ENCODE measurements at places on chromosomes 4 and X.

- DNase-seq: no peak
These were observed 11.0 kb downstream of the SYAP1 start for GRCh38 chrX:16730450-16730849.

DNA sequence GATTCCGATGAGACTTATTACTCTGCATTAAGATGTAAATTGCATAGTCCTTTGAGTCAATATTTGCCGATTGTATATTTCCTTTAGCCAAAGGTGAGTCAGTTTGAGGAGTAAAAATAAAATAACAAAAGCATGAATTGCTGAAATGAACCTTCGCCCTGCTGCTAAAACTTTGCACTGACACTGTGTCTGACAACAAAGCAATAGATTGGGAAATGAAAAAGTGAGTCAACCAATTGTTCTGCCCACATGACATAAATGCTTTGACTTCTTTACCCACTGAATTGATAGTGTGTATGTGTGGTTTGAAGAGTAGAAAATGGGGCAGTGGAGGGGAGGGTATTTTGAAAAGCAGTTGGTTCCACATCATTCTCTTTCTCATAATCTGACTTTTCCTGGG is 88.4 kb upstream of the AFF2 start:
- DNase-seq: no peak

DNA sequence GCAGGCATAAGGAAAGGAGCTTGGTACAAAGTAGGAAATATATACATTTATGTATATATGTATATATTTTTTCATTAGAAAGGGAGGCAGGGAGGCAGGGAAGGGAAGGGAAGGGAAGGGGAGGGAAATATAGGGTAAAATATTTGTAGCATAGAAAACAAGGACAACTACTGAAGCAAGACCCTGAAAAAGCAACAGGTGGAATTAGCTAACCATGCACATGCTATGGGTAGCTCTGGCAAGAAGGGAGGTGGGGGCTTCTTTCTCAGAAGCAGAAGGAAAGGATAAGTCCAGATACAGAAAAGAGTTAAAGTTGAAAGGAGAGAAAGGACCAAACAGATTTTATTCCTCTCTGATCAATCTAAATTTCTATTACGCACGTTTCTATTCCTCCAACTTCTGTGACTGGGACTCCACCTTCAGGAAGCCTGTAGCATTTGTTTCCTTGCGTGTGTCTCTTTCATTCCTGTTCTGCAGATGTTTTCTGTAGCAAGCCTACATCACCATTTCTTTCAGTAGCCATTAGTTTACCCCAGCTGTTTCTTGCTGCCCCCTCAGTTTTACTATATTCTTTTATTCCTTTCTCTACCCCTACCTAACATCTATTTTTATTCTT is 82.9 kb downstream of the OR13H1 start:
- no peak for DNase-seq

DNA sequence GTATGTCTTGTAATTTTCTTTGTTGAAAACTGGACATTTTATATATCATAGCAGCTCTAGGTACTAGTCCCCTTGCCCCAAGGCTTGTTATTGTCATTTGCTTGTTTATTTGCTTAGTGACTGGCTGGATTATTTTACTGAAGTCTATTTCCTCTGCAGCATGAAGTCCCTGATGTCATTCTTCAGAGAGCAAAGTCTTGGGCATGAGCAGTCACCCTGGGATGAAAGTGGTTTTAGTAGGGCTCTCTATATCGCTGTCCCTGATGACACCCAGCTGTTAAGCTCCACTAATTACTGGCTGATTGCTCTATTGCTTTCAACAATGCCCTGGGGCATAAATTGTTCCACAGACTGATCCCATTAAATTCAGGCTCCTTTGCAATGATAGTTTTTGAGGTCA is 113.5 kb upstream of the USP9X start:
- peak; percentile 1 for DNase-seq

GRCh38 chr4:162683659-162684370 is 482.9 kb downstream of the NAF1 start:
- DNase-seq: no peak

DNA sequence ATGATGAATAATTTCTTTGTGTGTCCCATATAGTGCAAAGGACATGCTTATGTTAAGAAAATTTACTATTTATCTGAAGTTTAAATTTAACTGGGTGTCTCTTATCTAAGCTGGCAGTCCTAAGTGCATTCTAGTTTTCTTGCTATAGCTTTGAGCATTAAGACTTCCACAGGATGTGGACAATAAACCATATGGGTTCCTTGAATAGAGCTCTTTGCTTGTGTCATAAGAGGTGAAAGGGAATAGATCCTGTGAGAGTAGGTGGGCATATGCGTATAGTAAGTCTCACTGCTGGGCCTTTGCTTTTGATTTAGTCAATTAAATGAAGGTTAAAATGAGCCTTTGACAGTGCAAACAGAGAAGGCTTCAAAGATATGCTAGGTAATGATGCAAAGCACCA is 223.4 kb upstream of the GYPA start:
- no peak for DNase-seq

DNA sequence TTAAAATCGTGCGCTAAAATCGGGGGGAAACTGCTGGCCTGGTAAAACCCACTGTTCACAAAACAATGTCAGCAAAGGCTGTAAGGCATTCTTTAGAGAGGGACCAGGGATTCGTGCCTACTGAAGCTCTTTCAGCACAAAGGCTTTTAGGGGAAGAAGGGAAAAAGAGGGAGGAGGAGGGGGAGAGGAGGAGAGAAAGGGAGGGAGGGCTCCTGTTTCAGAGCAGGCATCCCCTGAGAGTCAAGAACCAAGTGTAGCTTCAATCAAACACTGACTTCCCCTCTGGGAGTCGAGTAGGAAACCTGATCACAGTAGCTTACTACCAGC is 9.5 kb downstream of the BCOR start:
- DNase-seq: no peak

DNA sequence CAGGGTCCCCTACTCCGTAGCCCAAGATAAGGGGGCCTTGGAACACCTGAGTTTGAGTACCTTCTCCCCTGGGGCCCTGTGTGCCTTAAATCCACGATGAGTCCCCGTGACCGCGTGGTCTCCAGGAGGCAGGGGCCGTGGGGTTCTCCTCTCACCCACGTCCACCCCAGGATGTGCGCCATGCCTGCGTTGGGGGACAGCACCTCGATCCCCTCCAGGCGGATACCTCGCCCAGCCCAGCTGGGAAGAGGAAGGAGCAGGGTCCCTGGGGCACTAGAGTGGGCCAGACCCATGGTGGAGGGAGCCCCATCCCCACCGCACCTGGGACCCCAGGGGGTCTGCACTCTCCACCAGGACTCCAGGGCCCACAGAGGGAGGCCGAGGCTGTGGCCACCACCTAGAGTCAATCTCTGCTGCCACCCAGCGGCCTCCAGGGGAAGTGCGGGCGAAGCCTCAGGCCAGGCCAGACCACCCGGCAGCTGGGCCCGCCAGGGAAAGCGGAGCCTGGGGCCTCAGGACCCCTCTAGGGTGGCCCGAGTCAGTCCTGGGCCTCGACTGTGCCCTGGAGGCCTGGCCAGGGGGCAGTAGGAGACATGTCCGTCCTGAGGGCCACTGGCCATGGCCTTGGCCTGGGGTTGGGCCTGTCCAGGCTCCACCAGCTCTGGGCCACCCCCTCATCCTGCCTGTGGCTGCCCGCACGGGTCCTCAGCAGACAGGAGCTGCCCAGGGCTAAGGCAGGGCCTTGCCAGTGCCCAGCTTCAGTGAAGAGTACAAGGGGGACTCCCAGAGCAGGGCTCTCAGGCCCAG is 55.0 kb downstream of the FAM53A start:
- peak; percentile 68 for DNase-seq

GRCh38 chrX:15376956-15377355 is 7.3 kb downstream of the VEGFD start:
- DNase-seq: peak; percentile 25

DNA sequence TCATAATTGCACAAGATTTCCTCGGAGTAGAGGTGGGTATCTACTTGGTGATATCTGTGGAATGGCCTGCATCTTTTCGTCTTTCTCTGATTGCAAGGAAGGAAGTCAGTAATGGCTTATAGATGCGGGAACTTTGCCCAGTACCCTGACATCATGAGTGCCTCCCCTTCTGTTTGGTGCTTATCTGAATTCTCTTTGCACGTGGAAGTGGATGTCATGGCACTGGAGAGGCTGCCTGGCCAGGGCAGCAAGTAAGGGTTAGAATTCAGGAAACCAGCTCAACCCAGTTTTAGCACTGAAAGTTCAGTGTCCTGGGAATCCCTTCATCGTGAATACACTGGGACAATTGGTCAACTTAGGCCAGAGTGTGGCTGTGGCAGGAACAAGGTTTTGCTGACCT is 83.5 kb upstream of the RAPGEF2 start:
- DNase-seq: no peak

GRCh38 chrX:54452920-54453319 is 12.7 kb downstream of the TSR2 start:
- no peak for DNase-seq

- no peak for DNase-seq
These were observed 286.8 kb upstream of the KLF3 start for GRCh38 chr4:38377195-38377594.

DNA sequence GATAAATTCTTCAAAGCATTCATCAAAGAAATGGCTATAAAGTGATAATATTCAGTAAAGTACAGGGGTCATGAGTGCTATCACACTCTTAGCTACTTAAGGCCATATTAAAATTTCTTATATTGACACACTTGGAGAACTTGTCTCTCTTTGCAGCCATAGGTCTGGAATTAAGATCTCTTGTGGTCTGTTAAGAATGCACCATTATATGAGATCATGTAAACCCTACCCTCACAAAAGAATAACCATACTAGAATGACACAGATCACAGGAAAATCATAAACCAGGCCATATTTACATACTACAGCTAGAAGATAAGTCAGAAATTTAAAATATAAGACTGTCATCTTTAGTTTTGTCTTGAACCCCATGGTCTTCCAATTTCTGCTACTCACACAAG is 434.3 kb downstream of the PDGFC start:
- DNase-seq: no peak

- DNase-seq: no peak
These were observed 239.1 kb downstream of the CAMK2D start for GRCh38 chr4:113522433-113522832.

DNA sequence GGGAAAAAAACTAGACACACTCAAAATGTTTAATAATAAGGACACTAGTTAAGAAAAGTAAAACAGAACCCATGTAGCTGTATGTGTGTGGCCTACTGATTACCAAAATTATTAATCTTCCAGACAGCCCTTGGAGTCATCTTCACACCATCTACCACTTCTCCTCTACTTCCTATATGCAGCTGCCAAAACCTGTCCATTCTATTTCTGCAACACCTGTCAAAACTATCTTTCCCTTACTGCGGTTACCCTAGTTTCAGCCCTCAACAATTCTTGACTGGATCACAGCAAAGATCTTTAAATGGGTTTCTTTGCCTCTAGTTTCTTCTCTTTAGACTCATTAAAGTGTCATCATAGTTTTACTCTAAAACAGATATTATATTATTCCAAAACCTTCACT is 72.6 kb downstream of the GPR82 start:
- no peak for DNase-seq

DNA sequence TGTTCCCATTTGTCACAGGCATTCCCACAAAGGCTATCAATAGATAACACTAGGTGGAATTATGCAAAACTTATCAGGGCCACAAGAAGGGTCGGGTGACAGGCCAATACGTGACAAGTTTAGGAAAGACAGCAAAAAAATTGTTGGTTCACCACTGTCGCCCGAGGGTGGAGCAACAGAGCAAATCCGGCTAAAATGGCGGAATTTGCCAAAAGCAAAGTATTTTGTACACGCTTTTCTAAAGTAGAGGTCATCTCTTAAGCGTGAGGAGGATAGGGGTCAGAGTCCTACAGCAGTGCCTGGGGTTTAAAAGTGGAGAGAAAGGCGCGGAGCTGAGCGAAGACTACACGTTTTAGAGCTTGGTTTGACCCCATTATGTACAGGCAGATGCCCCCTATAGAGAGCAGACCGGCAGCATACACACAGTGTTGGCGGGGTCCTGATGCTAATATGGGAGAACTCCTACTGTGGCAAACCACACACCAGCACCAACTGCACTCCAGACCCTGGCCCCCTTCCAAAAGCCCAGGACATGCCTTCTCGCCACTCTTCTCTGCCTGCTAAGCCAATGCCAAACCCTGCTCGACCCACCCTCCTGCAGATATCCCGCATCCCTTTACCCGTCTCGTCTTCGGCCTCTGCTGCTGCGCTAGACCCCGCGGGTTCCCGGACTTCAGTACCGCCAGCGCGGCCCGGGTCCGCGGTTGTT is 733 bp downstream of the CCNA2 start:
- peak; percentile 54 for DNase-seq

GRCh38 chr4:144288011-144288903 is 147.7 kb upstream of the GYPA start:
- no peak for DNase-seq

DNA sequence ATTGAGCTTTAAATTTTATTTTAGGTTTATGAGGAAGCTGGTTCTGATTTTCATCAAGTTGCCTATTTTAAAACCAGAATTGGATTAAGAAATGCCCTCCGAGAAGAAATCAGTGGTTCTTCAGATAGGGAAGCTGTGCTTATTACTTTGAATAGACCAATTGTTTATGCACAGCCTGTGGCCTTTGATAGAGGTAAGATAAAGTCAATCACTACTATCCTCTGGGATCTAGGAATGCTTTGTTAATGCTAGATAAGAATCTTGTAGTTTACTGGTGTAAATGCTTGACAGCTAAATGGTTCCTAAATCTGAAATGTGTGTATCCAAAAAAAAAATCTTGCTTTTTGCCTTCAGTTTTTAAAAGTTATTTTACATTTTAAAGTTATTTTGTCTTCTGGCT is 73.0 kb upstream of the ADAD1 start:
- no peak for DNase-seq

DNA sequence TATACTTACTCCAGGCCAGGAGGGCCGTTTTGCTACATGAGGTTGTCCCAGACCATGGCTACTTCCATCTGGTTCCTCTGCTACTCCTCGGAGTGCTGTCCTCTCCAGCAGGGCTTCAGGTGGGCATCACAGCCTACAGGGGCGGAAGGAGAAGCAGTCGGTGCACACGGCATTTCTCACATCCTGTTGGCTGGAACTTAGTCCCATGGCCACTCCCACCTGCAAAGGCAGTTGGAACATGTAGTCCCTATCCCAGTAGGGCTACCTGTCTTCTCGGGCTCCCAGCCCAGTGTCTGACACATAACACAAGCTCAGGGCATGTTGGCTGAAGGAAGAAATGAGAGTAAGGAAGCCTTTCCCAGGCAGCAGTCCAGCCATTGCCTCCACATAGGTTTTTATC is 7.7 kb upstream of the STK32B start:
- no peak for DNase-seq

DNA sequence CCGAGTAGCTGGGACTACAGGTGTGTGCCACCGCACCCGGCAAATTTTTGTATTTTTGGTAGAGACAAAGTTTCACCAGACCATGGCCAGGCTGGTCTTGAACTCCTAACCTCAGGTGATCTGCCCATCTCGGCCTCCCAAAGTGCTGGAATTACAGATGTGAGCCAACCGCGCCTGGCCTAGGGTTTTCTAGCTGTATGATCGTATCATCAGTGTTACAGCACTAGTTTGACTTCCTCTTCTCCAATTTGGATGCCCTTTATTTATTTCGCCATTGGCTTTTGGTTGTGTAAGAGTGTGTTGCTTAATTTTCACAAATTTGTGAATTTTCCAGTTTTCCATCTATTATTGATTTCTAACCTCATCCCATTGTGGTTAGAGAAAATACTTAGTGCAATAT is 5.2 kb downstream of the TKTL1 start:
- no peak for DNase-seq

All from foreskin fibroblast (primary cell).